ENCODE measurements at places on chromosomes 16 and 17. TPM values are rescaled to one million over a fixed set of nuclear protein-coding genes. Genes with fewer than 3 reads are reported as not detected.
A peak's percentile ranks its signal among the peaks of the same experiment; 100 is the strongest.

The KRT32 gene
- not detected for total RNA-seq

The SCIMP gene
- total RNA-seq: 0.59 TPM

The ITGB4 gene
- total RNA-seq: 26.3 TPM

The CCDC200 gene
- not detected for total RNA-seq

DNA sequence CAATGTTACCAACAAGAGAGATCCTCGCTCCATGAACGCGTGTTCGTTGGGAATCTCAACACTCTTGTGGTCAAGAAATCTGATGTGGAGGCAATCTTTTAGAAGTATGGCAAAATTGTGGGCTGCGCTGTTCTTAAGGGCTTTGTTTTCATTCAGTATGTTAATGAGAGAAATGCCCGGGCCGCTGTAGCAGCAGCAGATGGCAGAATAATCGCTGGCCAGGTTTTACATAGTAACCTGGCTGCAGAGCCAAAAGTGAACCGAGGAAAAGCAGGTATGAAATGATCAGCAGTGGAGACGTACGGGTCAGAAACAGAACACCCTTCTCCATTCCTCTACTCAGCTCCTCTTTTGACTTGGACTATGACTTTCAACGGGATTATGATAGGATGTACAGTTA, 13.3 kb downstream of the SOCS1 start:
- H3K4me1 ChIP-seq: peaks cover 3% of the 10 kb centered on the region
- DNase-seq: no peak
- no peak overlapping the region for H3K27ac ChIP-seq
- H3K4me3 ChIP-seq: no peak overlapping the region
- H3K36me3 ChIP-seq: no peaks in the 10 kb centered on the region
- H3K27me3 ChIP-seq: no peaks in the 10 kb centered on the region

DNA sequence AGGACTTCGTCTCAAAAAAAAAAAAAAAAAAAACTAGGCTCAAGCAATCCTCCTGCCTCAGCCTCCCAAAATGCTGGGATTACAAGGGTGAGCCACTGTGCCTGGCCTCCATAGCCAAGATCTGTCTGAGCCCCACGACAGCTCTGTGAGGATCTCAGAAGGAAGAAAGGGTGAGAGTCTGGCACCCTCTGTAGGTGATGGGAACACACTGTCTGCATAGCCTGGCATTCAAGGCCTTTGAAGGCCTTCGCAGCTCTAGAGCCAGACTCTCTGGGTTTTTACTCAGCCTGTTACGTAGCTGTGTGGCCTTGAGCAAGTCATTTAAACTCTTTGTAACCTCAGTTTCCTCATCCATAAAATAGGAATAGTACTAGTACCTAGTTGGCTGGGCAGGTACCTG, 6.3 kb upstream of the XPO6 start:
- no peaks in the 10 kb centered on the region for H3K36me3 ChIP-seq
- H3K4me1 ChIP-seq: no peaks in the 10 kb centered on the region
- DNase-seq: no peak
- no peak overlapping the region for H3K4me3 ChIP-seq
- H3K27me3 ChIP-seq: no peaks in the 10 kb centered on the region
- H3K27ac ChIP-seq: no peak overlapping the region

- H3K27ac ChIP-seq: no peak overlapping the region
- H3K4me1 ChIP-seq: peaks cover 7% of the 10 kb centered on the region
- DNase-seq: no peak
- no peaks in the 10 kb centered on the region for H3K36me3 ChIP-seq
- H3K4me3 ChIP-seq: no peak overlapping the region
Observed at GRCh38 chr16:56869513-56870275, 4.7 kb downstream of the SLC12A3 start.

- H3K4me1 ChIP-seq: peaks cover 24% of the 10 kb centered on the region
- no peak overlapping the region for H3K4me3 ChIP-seq
- H3K36me3 ChIP-seq: no peaks in the 10 kb centered on the region
- no peaks in the 10 kb centered on the region for H3K27me3 ChIP-seq
- H3K27ac ChIP-seq: no peak overlapping the region
Observed at GRCh38 chr16:68643847-68644246, 1.3 kb upstream of the CDH3 start.

- H3K4me3 ChIP-seq: no peak overlapping the region
- H3K36me3 ChIP-seq: no peaks in the 10 kb centered on the region
- peaks cover 56% of the 10 kb centered on the region for H3K4me1 ChIP-seq
- H3K27me3 ChIP-seq: no peaks in the 10 kb centered on the region
- DNase-seq: peak; percentile 46
Observed at GRCh38 chr16:85616607-85617321, 3.6 kb downstream of the GSE1 start.

DNA sequence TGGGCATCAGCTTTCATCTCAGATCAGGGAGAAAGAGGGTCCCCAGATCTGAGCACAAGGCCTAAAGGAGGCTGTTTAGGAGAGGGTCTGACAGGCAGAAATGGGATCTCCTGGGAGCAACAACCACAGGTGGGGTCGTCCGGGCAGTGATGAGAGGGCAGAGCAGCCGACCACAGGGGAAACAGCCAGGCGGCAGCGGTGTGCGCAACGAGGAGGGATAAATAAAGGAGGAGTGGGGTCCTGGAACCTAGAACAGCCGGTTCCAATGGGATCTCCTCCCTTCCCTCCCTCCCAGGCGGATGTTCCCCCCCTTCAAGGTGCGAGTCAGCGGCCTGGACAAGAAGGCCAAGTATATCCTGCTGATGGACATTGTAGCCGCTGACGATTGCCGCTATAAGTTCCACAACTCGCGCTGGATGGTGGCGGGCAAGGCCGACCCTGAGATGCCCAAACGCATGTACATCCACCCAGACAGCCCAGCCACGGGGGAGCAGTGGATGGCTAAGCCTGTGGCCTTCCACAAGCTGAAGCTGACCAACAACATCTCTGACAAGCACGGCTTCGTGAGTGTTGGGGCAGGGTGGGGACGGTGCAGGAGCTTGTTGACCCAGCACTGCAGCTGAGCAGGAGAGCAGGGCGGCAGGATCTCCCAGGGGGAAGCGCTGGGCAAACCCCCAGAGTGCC, 1.9 kb downstream of the TBX2 start:
- H3K27ac ChIP-seq: peak overlapping the region; percentile 75
- peaks cover 40% of the 10 kb centered on the region for H3K27me3 ChIP-seq
- H3K36me3 ChIP-seq: peaks cover 22% of the 10 kb centered on the region
- no peak overlapping the region for H3K4me3 ChIP-seq
- H3K4me1 ChIP-seq: peaks cover 67% of the 10 kb centered on the region

GRCh38 chr17:57881783-57882351, 32.0 kb upstream of the MRPS23 start:
- peaks cover 15% of the 10 kb centered on the region for H3K4me1 ChIP-seq
- H3K36me3 ChIP-seq: peaks cover 9% of the 10 kb centered on the region
- DNase-seq: no peak
- no peak overlapping the region for H3K4me3 ChIP-seq
- no peak overlapping the region for H3K27ac ChIP-seq

DNA sequence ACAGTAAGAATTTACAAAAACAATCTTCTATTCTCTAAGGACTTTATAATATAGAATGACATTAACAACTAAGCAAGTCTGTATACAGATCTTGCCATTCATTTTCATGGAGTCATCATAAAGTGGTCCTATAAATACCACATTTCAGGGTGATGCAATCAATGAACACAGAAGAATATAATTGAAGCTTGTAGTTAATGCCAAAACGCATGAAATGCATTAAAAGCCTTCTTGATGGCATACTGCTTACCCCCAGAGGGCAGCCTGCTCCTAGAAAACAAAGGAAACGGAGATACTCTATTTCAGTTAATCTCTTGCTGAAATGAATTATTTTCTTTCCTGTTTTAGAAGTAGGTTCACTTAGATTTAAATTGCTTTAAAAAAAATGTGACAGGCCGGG, 45.2 kb upstream of the STAC2 start:
- no peak overlapping the region for H3K4me3 ChIP-seq
- no peak overlapping the region for H3K27ac ChIP-seq
- DNase-seq: no peak
- H3K27me3 ChIP-seq: no peaks in the 10 kb centered on the region
- peaks cover 30% of the 10 kb centered on the region for H3K36me3 ChIP-seq
- H3K4me1 ChIP-seq: no peaks in the 10 kb centered on the region
